NCI-H510A treated with DMSO at 0.1 percent for 48 hours (cell line): ENCODE measurements at places on chromosomes 5 and 9.
A peak's percentile ranks its signal among the peaks of the same experiment; 100 is the strongest.

DNA sequence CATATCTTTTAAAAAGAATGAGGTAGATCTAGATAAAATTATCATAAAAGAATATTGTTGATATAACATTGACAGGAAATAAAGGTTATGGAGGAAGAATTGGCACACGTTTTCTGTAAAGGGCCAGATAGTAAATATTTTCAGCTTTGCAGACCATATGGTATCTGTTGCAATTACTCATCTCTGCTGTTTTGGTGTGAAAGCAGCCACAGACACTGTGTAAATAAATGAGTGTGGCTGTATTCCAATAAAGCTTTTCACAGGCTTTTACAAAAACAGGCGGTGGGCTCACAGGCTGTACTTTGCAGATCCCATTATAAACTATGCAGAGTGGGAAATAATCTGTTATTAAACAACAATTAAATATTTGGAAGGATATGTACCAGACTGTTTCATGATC is 87.4 kb downstream of the SGCD start:
- no peak for DNase-seq

DNA sequence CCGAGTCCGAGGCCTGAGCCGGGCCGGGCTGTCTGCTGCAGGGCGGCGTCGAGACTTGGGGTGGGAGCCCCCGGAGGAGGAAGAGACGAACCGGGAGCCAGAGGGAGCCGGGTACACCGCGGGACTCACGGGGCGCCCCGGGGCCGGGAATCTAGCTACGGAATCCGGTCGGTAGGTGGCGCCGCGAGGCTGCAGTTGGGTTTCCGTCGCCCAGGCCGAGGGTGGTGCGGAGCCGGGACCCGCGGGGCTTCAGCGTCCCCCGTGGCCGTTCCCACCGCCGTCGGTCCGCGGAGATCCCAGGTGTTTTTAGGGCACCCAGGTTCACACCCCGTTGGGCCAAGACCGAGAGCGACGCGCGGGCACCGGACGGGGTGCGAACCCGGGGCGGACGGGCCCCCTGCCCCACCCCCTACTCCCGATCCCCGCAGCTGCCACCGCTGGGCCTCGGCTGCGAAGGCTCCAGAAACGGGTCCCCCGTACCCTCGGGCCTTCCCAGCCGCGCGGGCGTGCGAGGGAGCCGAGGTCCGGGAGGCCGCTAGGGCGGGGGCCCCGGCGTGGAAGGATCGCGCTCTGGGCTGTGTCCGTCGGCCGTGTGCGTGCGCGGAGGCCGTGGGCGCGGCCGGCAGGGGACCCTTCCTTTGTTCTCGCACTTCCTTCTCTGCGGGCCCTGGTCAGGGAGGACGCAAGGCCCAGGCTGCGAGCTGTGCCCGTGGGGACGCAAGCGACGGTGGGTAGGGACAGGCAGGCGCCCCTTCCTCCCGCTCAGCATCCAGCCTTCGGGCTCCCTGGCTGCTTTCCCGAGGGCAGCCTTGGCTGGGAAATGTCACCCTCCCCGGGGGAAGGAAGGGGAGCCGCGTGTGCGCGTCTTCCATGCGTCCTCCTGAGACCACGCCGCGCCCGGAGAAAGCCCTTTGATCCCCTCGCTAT is 146.6 kb downstream of the GAPVD1 start:
- peak; percentile 81 for DNase-seq

DNA sequence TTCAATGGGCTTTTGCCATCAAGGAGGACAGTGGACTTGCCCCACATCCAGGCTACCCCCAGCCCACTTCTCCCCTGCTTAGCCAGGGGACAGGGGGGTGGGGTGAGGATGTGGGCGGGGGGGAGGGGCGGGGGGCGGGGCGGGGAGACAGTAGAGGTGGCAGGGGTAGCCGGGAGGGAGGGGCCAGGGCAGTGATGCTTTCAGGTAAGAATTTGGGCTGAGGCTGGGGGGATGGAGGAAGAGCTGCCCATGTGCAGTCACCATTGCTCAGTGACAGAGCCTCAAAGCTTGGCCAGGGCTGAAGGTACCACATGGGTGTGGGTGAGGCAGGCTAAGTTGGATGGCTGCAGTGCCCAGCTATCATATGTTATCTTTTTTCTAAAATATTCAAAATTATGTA is 40.7 kb upstream of the HNRNPA0 start:
- no peak for DNase-seq

DNA sequence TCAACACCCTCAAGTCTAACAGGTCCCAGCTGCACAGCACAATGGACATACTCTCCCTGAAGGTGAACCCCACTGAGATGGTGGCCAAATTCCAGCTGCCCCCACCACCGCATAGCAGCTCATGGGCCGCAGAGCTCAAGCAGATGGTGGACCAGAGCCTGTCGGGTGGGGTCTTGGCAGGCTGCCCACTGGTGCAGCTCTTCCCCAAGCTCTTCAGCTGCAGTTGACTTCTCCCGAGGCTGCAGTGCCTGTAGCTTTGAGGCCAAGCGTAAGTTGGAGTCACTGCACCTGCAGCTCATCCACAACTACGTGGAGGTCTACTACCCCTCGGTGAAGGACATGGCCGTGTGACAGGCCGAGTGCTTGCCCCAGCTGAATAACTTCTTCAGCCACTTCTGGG is 56.6 kb upstream of the SPTLC1 start:
- no peak for DNase-seq

DNA sequence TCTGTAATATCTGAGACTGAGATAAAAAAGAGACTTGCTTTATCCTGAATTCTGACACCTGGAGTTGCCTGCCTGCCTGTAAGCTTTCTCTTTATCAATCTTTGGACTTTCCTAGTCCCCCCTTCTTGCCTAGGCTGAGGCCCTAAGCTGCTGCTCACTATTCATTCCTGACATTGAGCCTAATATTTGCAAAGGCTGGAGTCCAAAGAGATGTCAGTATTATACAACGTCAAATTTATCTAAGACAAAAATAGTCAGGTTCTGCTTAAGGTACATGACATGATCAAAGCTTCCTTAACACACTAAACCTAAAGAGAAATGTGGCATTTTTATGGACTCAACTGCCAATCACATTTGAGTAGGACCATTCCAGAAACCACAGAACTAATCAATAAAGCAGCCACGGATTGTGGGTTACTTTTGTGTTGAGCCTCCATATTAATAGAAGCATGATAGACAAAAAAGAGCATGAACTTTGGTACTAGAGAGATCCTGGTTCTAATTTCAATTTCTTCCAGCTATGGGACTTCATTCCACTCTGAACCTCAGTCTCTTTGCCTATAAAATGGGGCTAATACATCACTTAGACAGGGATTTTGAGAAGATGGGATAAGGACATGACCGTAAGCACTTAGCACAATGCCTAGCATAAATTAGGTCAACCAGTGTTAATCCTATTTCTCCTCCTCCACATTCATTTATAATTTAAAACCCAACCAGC is 56.1 kb downstream of the IL33 start:
- no peak for DNase-seq

DNA sequence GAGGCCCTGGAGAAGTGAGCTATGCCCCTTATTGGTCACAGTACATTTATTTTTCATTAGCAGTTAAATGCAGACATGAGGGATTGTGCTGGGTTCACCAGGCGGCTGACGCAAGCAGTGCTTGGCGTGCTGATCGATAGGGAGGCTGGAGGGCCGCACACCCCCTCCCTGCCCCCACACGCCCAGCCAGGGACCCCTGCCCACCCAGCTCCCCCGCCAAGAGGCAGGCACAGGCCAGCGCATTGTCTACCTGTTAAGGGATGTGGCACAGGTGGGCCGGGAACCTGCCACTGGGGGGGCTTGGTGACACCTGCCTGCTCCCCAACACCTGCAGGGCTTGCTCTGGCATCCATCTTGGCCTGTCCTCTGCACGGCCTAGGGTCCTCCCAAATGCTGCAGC is 39.2 kb downstream of the HK3 start:
- DNase-seq, result no peak

DNA sequence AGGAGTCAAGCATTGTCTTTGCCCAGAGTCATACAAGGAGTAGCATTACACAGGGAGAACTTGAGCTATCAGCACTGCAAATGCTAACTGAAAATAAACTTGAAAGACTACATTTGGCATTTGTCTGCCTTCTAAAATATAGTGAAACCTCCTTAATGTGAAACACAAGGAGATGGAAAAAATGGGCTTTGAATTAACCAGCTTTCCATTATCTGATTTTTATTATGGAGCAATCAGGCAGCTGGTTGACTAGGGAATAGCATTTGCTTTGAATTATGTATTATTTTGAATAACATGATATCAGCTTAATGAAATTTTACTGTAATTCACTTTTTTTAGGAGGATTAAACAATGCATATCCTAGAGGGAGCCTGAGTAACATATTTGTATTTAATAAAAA is 130.8 kb downstream of the GDNF start:
- no peak for DNase-seq

DNA sequence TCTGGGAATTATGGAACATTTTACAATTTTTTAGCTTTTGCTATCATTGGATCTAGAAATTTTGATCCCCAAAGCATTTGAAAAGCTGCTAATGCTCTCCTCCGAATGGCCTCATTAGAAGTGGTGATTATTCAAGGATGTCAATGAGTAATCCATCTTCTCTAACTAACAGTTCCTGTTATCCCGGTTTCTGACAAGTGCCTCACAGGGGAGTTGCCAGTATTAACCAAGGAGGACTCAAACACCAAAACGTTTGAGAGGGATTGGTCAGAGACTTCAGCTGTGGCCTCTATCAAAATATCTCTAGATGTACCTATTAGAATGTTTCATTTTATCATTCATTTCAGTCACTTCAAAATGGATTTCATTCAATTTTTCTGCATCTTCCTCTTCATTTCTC is 208.3 kb upstream of the ITGA1 start:
- peak; percentile 48 for DNase-seq

DNA sequence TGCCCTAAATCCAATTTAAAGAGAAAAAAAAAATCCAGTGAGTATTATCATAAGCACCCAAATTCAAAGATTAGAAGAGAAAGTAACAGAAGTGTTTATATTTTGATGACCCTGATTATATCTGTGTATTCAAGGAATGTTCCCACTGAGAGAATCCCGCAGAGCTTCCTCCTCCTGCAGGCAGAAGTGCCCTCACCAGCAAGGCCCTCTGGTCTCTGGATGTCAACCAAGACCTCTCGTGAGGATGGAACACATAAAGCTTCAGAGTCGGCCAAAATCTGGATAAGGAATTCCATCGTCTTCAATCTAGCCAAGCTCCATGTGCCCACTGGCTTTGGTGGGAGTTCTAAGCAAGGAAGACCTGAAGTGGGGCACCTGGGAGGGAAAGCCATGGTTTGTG is 18.1 kb downstream of the PTCH1 start:
- DNase-seq, result no peak

DNA sequence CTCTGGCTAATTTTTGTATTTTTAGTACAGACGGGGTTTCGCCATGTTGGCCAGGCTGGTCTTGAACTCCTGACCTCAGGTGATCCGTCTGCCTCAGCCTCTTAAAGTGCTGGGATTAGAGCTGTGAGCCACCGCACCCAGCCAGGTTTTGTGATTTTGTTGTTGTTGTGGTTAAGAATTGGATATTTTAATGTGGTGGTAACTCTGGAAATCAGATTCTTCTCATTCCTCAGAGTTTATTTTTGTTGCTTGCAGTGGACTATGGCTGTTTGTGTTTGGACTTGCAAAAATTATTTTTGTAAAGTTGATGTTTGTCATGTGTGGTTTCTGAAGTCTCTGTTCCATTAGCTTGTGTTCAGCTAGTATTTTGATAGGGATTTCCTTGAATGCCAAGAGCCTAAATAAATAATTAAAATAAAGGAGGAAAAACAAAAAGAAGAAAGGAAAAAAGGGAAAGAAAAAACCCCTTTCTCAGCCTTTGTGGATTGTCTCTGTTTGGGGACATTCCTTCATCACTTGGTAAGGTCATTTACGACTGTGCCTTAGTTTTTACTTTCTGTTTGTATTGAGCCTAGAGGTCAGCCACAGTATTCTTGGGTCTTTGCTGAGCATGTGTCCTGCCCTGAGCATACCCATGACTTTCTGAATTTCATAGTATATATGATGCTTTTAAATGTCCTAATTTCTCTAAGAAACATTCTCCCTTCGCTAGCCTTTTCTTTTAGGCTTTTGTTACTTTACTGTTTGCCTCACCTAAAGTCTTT is 37.3 kb downstream of the PBX3 start:
- no peak for DNase-seq

GRCh38 chr5:113435575-113435974 is 786 bp upstream of the TSSK1B start:
- no peak for DNase-seq

DNA sequence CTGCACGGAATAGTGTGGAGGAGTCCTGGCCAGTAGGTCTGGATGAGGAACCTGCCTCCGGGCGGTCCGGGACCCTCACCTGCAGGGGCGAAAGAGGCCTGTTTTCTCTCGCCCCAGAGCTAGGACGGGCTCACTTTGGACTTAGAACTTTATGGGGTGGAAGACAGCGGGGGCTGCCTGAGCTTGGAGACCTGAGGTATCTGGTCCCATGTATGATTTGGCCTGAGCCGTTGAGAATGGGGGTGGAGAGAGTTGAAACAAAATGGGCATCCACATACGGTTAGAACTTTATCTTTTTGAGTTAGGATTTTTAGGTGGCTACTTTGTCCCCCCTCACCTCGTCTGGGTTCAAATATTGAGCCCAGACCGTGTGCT is 681 bp upstream of the ETF1 start:
- DNase-seq, result no peak

GRCh38 chr9:121770415-121771273 is 119.2 kb downstream of the DAB2IP start:
- no peak for DNase-seq

- DNase-seq, result no peak
These were observed 96.5 kb downstream of the FGF10 start for GRCh38 chr5:44292736-44293135.

GRCh38 chr9:108053555-108054061 is 564.0 kb upstream of the KLF4 start:
- DNase-seq, result no peak

GRCh38 chr9:122827761-122828093 is 661 bp downstream of the PDCL start:
- DNase-seq, result peak; percentile 60

DNA sequence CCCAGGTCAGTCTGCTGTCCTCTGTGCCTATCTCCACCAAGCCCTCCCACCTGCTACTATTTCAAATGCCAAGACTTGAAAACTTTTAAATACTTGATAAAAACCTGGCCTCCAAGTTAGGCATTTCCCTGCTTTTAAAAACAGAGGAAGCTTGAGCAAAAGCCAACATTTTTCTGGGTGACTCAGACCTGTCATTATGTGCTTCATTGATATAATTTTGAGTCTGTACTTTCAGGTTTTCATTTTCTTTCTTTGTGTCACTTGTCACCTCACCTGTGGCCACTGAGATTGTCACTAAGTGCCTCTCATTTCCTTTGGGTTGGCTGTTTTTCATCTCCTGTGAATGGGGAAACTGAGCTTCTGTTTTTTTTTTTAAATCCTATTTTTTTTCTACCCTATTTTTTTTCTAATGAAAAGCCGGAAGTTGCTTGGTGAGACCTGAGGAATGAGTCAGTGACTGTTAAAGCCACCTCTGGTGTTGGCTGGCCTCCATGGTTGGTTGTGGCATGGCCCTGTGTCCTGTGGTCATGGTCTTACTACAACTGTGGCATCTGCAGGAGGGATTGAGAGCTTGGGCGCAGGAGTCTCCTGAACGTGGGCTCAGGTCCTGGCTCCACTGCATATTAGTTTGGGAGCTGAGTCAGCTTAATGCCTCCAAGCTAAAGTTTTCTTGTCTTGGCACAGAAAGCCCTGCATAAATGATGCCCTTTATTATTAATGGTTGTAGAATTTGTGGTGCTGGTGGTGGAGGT is 56.7 kb downstream of the ARHGAP26 start:
- DNase-seq, result no peak

GRCh38 chr5:149503006-149503405 is 48.2 kb downstream of the CSNK1A1 start:
- DNase-seq, result no peak
